ENCODE measurements at places on chromosomes 5 and 9.
A peak's percentile ranks its signal among the peaks of the same experiment; 100 is the strongest.

- no peak for DNase-seq
Measured at GRCh38 chr5:107472620-107473064, 198.1 kb downstream of the EFNA5 start.

DNA sequence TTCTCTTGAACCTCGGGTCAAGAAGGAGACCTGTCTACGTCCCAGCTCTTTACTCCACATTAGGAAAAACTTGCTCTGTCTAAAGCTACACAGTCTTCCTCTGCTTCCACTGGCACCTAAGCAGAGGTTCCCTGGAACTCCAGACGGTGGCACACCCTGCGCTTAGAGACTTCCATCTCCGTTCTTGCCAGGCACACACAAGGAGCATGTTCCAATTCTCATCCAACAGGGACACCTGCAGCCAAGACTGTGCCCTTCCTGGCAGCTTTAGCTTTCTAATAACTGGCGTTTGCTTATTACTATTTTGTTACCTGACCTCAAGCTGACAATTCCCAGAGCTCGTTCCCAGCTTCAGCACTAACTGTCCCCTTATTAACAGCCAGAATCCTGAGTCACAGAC lies 16.0 kb downstream of the CAPSL start:
- no peak for DNase-seq

DNA sequence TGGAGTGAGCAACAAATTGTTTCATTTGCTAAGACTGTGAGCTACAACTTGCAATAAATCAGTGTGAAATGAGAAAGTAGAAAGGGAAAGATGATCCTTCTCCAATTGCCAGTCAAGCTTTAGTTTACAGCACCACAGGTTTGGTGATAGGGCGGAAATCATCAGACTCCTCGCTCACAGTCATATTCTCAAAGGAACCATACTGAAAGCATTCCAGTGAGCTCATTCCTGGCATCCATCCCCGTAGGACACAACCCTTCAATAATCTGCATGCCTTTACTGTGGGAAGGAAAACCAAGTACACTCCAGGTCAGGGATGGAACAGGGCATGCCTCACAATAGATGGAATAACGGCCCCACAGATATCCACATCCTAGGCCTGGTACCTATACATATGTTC lies 80.7 kb downstream of the FSTL4 start:
- DNase-seq = peak; percentile 59

- no peak for DNase-seq
Measured at GRCh38 chr9:28034242-28034641, 461.0 kb upstream of the C9orf72 start.

DNA sequence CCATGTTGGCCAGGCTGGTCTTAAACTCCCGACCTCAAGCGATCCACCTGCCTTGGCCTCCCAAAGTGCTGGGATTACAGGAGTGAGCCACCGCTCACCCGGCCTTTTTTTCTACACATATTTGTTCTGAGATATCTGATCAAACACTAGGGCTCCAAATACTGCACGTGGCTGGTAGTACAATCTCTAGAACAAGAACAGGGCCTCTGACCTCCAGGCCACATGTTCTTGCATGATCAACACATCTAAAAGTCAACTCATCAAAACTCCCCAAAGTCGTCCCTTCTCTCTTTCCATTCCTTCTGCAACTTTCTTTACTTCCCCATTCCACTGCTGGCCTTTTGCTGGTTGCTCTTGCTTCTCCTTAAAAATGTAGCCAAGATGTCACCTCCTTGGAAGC lies 113.3 kb upstream of the LHFPL2 start:
- no peak for DNase-seq

DNA sequence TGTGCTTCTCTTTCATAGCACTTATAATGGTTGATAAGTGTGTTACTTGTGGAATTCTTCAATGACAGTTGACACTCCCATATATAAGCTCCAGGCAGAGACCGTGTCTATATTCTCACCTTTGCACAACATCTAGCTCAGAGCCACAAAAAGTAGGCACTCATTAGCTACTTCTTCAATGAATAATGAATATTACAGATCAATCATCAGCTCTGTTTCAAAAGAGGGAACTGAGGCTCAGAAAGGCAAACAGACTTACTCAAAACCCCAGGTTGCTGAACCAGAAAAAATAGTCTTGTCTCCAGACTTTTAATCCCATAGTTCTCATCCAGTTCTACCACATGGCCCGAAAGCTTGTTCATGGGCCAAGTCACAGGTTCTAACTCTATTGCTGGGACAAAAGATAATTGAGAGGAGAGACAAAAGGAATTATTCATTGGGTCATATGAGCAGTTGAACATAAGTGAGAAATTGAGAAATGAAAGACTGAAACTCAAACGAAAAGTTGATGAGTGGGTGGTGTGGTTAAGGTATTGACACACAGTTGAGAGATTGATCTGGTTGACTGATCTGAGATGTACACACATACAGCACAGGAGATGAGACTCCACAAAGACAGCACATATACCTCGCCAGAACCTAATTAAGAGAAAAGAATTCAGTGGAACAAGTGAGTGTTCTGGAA lies 381.6 kb downstream of the EFNA5 start:
- DNase-seq = no peak

DNA sequence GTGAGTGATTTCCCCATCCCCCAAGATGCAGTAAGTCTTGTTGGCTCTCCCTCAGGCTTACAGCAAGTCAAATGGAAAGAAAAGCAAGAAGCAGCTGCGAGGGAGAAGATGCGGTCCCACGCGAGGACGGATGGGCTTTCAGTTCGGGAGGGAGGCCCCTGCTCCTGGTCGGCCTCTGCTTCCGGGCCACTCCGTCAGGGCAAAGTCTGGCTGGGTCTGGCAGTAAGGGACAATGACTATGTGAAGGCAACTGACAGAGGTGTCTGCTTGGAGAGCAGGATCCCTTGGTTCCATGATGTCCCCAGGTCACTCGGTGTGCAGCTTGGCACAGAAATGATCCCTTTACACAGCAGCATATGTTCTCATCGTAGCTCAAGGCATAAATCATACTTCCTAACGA lies 146.7 kb downstream of the HSPA4 start:
- DNase-seq = no peak

GRCh38 chr9:79325501-79325900 lies 246.3 kb upstream of the TLE4 start:
- peak; percentile 42 for DNase-seq

- no peak for DNase-seq
Measured at GRCh38 chr5:41364346-41364745, 146.1 kb downstream of the PLCXD3 start.

GRCh38 chr9:134101623-134102149 lies 33.9 kb upstream of the BRD3 start:
- no peak for DNase-seq

- DNase-seq = no peak
Measured at GRCh38 chr5:64861281-64861680, 92.6 kb downstream of the CWC27 start.

DNA sequence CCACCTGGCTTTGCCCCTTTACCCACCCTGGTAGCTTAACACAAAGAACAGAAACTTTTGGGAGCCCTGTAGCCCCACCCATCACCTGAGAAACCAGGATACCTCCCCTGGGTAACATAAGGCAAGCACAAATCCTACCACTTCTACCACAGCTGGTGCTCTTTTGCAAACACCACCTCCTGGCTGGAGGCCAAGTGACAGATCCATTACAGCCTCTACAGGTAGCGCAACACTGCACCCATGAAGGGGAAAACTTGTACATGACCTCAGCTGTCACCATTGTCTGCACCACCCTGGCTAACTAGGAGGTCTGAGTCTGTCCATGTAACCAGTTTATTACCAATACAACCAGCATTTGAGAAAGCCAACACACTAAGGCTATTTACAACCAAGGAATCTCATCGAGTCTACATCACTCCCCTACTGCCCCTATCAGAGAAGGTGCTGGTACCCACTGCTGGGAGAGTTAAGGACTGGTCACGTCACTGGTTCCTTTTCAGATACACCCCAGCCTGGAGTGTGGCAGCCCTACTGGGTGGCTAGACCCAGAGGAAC lies 128.6 kb downstream of the PJA2 start:
- no peak for DNase-seq

DNA sequence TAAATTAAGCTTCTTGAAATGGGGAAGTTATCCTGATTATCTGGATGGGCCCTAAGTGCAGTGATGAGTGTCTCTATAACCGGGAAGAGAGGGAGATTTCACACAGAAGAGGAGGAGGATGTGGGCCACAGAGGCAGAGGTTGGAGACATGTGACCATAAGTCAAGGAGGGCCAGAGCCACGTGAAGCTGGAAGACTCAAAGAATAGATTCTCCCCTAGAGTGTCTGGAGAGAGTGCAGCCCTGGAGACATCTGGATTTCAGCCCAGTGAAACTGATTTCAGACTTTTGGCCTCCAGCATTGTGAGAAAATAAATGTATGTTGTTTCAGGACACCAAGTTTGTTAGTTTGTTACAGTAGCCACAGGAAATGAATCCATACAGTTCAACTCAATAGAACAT lies 442.9 kb downstream of the NTRK2 start:
- no peak for DNase-seq

GRCh38 chr5:76490960-76491359 lies 87.9 kb downstream of the IQGAP2 start:
- DNase-seq = no peak

DNA sequence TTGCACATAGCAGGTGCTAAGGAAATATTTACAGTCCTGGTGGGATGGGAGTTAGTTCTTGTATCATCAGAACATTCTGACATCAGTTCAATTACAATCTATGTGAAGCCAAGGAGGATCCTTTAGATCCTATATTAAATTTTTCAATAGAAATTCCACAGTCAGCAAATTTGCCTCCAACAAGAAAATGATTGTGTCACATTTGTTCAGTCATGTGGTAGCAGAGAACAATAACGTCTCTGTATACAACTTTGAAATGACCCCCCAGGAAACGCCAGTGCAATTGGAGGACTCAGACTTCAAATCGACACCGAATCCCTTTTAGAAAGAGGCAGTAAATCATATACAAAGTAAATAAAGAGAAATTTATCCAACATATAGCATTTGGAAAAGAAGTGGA lies 392.1 kb downstream of the DTWD2 start:
- DNase-seq = no peak

DNA sequence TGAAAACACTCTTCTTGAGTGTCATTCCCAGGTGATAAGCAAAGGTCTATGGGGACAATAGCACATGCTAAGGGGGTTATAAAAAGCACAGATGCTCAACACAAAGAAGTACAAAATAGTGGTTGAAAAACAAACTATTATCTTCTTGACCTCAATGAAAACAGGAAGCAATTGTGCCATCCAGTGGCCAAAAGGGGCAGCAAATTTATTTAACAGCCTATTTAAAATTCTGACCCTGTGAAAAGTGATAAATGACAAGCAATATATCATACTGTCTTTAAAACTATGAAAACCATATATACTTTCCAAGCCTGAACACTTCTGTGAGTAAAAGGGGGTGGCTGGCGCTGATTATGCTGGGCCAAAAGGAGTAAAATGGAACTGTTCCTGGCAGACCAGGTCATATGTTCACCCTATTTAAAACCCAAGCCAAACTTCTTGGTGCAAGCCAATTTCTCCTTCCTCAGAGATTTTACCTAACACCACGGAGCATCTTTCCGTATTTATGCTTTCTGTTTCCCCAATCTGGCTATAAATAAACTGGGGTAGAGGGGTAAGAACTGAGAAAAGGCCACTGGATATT lies 29.7 kb downstream of the TEX10 start:
- DNase-seq = peak; percentile 46

GRCh38 chr5:166942948-166943347 lies 1348.5 kb upstream of the WWC1 start:
- no peak for DNase-seq

DNA sequence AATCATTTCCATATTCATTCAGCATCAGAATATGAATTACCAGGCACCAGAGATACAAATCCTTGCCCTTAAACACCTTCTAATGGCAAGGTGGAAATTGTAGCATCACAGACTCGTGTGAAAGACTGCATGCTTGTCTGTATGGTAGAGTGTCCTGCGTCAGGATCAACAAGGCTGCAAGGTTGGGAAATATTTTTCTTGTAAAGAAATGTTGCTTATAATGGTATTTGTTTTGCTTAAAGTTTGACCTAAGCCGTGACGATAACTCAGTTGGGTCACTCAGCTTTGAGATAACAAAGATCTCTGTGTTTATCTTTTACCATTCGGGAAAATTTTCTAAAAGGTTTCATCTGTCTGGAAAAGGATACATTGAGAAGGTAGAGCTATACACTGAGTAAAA lies 87.6 kb downstream of the BASP1 start:
- no peak for DNase-seq

GRCh38 chr9:93619272-93619775 lies 42.9 kb downstream of the PHF2 start:
- no peak for DNase-seq

DNA sequence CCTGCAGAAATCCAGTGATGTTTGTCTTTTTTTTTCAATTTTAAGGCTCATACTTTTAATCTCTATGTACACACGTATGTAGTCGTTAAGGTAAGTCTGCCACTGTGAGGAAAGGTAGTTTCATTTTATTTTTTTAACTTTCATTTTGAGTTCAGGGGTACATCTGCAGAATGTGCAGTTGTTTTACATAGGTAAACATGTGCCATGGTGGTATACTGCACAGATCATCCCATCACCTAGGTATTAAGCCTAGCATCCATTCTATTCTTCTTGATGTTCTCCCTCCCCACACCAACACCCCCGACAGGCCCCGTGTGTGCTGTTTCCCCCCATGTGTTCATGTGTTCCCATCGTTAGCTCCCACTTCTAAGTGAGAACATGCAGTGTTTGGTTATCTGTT lies 19.7 kb downstream of the MUSK start:
- no peak for DNase-seq

GRCh38 chr9:132183134-132183533 lies 21.3 kb downstream of the NTNG2 start:
- DNase-seq = no peak

DNA sequence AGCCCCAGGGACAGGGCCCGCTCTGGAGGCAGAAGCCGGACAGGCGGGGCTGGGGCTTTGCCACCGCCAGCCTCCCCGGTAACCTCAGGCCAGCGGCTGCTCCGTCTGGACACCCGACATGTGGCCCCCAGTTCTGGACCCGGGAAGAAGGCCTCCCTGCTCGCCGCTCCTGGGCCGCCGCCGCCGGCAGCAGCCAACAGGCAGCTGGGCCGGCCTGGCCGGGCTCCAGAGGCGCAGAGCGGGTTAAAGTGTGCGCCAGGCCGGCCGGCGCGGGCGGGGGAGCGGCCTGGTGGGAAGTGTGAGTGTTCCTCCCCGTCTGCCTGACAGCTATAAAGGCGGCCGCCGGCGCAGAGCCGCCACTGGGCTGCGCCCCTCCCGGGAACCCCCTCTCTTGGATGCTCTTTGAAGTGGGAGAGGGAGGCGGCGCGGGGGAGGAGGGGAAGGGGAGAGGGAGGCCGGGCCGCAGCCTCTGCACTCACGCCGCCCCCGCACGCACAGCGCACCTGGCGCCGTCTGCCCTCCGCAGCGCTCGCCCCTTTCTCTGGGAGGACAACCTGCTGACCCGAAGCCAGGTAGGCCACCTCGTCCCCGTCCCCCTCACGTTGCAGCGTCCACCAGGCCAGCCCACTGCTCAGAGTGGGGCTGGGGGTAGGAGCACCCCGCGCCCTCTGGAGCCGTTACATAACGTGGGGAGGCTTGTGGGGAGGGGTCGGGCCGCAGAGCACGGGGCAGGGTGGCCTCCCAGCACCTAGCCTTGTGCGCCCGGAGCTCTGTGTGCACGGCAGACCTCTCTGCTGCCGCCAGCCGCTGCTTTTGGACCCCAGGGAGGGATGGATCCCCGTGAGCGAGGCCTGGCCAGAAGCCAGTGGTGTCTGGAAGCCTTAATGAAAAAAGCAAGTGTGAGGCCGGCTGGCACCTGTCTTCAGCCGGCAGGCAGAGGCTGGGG lies at the start of gene ADAMTSL2:
Gene ADAMTSL2, plus strand, starts transcription at position 359 of the 946 bp plus-strand sequence. CDS start 2,009 bp downstream, outside the sequence.
- DNase-seq = peak; percentile 23

- peak; percentile 92 for DNase-seq
Measured at GRCh38 chr5:115461506-115462290, 82.9 kb downstream of the FEM1C start.

Data from fibroblast of skin of right biceps (primary cell).